ENCODE measurements at places on chromosomes 11 and 22.

DNA sequence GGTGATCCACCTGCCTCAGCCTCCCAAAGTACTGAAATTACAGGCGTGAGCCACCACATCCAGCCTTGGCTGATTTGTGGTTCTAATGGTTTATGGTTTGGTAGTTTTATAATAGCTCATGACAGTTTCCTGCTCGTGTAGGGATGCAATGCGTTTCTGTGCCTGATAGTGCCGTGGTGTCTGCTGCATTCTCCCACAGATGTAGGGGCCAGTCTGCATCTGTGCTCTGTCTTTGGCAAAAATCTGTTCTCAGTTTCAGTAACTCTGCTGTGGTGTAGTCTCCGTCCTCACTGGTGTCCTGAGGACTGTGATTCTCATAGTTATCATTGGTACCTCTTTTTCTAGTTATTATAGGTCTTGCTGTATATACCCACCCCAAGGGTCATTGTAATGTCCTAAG is 16.3 kb downstream of the ST14 start:
- no peak for DNase-seq

DNA sequence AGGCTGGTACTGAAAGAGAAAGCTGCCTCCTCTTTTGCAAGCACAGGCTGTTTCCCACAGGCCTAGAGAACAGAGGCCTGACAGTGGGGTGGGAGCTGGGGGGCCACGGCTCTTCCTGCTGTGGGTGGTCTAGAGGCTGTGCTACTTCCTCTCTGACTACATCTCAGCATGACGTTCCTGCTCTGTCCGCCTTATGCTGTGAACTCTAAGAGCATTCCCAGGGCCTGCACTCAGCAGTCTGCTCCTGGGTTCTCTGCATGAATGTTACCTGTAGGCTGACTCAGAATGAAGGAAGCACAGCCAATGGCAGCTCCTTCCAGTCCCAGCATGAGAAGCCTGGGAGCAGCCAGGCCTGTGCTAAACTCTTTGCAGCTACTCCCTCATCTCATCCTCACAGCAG is 534.3 kb downstream of the NTM start:
- DNase-seq = no peak

DNA sequence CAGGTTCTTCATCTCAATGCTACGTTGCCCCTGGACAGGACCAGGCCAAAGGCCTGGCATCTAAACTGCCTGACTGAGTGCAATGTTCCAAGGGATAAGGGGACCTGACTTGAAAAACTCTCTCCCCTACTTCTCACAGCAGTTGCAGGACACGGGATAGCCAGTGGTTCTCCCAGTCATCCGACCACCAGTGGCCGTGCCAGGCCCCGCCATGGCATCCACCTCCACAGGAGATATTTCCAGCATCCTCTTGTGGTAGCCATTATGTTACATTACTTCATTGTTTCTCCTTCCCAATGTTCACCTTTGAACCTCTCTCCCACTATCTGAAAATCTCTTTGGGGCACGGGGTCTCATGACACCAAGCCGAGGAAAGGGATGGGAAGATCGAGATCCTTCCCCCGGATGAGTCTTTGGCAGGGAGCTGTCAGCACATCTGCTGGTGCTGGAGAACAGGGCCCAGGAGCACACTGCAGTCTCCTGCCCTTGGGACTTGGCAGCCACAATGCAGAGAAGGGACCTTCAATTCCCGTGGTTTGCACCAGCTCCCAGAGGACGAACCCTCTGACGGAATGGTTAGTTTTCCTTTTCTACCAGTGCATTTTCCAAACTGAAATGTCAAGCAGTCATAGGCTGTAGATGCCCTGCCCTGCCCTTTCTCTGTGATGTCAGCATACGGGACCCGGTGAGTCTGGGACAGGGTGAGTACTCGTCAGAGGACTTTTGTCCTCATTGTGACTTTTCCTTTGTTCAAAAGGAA is 121.2 kb downstream of the ETS1 start:
- no peak for DNase-seq

- no peak for DNase-seq
Observed at GRCh38 chr11:110297726-110298300, 1.4 kb upstream of the RDX start.

DNA sequence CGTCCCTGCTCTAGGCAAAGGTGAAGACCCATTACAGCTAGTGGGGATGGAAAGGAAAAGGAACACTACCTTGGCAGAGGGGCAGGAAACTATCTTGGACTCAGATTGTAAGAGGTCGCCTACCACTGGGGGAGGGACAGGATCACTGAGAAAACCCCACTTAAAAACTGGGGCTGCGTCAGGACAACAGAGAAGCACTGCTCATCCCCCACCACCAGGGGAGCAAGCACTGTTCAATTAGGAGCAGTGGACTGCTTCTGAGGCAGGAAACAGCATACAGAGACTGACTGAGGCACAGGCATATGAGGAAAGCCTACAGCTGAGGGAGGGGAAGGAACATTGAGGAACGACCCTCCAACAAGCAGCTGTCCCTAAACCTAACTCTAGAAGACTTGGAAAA is 20.8 kb upstream of the DLAT start:
- no peak for DNase-seq

DNA sequence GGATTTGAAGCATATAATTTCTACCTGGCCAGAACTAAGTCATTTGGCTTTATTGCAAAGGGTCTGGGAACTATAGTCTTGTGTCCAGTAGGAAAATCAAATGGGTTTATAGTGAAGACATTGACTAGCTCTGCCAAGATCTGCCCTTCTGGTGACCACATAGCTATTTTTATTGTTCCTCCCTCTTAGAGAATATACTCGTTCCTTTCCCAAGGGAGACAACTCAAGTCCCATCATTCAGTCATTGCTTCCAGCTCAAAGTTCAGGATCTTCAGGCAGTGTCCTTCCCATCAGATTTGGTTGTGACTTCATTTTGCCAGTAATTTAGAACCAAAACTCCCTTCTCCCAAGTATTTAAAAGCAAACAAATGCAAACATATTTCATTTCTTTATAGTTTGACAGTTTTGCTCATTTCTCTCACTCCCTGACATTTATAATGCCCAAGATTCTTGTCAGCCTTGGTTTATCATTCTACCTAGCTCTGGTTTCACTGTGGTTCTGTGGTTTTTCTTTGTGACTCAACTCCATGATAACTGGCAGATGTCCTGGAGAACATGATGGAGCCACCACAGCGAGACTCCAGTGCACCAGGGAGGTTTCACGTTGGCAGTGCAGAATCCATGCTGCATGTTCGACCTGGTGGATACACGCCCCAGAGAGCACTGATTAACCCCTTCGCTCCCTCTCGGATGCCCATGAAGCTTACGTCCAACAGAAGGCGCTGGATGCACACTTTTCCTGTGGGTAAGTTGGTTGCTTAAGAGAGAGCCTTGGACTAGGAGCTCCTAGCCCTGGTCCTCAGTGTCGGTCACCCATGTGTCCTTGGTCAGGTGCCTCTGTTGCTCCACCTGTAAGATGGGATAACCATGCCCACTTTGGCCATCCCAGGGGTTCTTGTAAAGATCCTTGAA is 64.9 kb downstream of the DEPDC5 start:
- no peak for DNase-seq

GRCh38 chr22:23248583-23248982 is 68.3 kb downstream of the BCR start:
- DNase-seq = no peak

- no peak for DNase-seq
Observed at GRCh38 chr11:86214710-86215109, 29.8 kb upstream of the EED start.

DNA sequence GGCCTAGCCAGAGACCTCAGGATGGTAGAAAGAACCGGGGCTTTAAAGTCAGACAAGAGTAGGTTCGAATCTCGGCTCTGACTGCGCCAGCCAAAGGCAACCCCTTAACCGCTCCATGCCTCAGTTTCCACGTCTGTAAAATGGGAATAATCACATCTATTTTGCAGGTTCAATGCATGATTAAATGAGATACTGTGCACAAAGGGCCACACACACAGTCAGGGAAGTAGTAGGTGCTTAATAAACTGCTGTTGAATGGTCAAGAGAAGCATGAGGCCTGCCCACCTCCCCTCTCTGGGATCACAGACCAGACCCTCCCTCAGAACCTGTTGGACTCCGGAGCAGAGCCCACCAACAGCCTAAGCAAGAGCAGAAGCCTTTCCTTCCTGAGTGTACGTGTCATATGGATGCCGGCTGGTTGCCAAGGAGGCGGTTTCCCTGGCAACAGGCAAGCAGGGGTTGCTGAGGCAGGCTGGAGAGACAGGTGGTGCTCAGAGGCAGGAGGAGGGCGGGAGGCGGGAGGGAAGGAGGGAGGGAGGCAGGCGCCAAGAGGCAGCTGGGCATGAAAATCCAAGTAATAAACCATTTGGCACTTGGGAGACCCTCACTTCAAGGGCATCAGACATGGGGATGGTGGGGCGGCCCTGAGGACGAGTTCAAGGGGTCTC is 43.9 kb downstream of the NFAM1 start:
- DNase-seq = peak; percentile 71

- DNase-seq = no peak
Observed at GRCh38 chr22:49113758-49114157, 713.9 kb downstream of the BRD1 start.

GRCh38 chr11:96869207-96869606 is 479.4 kb downstream of the JRKL start:
- DNase-seq = no peak

DNA sequence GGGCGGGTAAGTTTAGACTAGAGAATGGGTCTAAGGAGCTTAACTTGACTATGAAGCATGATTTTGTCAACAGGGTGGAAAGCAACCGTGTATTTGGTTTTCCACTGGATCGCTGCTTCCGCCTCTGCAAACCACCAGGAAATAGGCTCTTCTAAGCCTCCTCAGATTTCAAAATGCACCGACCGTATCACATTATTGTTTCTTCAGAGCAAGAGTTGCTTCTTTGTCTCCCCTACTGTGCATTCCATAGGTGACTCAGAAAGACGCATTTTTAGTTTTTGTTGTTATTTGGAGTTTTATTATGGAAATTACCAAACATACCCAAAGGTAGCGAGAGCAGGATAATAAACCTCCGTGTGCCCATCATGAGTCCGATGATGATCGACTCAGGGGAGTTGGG is 64.3 kb upstream of the RASD2 start:
- no peak for DNase-seq

DNA sequence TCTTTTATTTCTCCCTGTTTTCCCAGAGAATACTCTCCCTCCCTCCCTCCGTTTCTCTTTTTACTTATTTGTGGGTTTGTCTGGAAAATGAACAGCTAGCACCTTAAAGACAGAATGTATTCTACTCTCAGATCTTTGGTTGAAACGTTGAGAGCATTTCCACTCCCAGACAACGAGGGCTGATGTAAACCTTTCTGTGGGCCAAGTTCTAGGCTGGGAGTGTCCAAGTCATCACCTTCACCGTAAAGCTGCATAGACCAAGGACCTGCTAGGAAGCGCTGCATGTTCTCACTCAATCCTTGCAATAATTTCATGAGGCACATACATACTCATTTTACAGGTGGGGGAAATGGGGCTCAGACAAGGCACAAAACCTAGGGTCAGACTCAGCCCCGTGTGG is 32.4 kb downstream of the MYH9 start:
- no peak for DNase-seq

DNA sequence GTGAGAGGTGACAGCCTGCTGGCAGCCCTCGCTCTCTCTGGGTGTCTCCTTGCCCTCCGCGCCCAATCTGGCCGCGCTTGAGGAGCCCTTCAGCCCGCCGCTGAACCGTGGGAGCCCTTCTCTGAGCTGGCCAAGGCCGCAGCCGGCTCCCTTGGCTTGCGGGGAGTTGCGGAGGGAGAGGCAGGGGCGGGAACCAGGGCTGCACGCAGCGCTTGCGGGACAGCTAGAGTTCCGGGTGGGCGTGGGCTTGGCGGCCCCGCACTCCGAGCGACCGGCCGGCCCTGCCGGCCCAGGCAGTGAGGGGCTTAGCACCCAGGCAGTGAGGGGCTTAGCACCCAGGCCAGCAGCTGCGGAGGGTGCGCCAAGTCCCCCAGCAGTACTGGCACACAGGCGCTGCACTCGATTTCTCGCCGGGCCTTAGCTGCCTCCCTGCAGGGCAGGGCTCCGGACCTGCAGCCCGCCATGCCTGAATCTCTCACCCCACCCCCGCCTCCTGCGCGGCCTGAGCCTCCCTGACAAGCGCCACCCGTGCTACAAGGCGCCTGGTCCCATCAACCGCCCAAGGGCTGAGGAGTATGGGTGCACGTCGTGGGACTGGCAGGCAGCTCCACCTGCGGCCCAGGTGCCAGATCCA is 1526.1 kb downstream of the FAM181B start:
- DNase-seq = no peak

DNA sequence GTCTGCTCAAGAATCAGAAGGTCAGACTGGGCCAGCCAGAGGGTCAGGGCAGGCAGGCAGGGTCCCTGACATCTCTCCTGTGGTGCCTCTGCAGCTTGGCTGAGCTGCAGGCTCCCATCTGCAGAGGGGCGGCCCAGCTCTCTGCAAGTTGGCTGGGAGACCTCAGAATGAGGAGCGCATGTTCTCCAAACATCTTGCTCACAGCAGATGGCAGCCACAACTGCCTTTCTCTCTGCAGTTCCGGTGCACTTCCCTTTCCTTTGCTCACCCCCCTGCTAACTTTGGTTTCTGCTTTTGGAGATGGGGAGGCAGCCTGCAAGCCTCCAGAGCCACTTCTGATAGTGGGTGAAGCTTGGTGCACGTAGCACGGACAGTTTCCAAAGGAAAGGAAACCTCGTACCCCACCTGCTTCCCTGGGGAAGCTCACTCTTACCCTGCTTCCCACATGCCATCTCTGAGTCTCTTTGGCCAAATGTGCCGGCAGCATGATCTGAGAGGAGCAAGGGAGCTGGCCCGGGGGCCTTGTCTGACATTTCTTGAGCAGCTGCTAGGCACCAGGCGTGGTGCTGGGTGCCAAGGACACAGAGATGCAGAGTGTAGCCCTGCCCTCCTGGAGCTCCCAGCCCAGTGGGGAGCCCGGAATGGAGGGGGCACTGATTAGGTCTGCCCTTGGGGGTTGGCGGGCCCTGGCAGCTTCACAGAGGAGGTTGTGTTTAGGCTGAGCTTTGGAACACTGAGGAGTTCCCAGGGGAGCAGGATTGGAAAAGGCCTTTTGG is 18.2 kb downstream of the DAGLA start:
- DNase-seq = no peak

DNA sequence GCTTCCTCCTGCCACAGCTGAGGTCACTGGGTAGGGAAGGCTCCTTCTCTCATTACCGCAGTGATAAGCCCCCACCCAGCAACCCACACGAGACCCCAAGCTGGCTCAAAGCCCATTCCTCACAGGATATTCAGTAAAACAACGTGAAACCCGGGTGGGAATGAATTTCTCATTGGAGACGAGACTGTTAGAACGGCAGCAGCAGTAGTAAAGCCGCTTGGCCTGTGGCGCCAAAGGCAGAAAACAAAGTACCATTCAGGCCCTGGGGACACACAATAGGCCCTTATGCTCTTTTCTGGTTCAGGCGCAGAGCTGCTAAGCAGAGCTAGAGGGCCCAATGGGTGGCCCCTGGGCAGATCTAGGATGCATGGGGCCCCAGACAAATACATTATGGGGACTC is 45.3 kb downstream of the PC start:
- no peak for DNase-seq

Data from RWPE2 (cell line).